NCI-H1417 (cell line): ENCODE measurements at places on chromosomes 6 and 20.

- no peak for DNase-seq
Measured at GRCh38 chr6:36600564-36601146, 6.5 kb downstream of the SRSF3 start.

GRCh38 chr6:83884523-83884922 is 25.0 kb downstream of the CYB5R4 start:
- DNase-seq: peak; percentile 3

- DNase-seq: no peak
Measured at GRCh38 chr20:17871181-17871580, 97.4 kb downstream of the SNX5 start.

DNA sequence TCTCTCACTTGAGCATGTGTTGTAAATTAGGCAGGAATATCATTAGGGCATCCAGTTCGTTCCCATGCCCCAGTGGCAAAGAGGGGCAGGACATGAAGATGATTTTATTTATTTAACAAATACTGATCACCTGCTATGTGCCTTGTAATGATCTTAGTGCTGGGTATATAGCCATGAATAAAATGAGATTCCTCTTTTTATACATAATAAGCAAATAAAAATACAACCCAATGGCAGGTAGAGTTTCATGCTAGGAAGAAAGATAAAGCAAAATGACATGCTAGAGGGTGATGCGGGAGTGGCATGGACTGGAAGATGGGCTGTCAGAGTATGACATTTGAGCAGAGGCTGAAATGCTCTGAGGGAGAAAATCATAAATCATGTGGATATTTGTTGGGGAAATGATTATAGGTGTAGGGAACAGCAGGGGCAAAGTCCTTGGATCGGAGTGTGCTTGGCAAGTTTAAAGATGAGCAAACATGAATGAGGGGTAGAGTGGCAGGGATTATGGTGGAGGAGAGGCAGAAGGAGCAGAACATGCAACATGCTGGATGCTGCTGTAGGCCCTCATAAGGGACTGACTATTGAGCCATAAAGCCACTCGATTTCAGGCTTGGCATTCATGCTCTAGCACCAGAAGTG is 342.1 kb downstream of the PLCB1 start:
- peak; percentile 24 for DNase-seq

GRCh38 chr20:12372557-12372956 is 454.9 kb downstream of the BTBD3 start:
- DNase-seq: peak; percentile 85

- no peak for DNase-seq
Measured at GRCh38 chr6:21149470-21149869, 444.1 kb upstream of the SOX4 start.

GRCh38 chr6:73145690-73146089 is 79.6 kb downstream of the KHDC1L start:
- DNase-seq: no peak

DNA sequence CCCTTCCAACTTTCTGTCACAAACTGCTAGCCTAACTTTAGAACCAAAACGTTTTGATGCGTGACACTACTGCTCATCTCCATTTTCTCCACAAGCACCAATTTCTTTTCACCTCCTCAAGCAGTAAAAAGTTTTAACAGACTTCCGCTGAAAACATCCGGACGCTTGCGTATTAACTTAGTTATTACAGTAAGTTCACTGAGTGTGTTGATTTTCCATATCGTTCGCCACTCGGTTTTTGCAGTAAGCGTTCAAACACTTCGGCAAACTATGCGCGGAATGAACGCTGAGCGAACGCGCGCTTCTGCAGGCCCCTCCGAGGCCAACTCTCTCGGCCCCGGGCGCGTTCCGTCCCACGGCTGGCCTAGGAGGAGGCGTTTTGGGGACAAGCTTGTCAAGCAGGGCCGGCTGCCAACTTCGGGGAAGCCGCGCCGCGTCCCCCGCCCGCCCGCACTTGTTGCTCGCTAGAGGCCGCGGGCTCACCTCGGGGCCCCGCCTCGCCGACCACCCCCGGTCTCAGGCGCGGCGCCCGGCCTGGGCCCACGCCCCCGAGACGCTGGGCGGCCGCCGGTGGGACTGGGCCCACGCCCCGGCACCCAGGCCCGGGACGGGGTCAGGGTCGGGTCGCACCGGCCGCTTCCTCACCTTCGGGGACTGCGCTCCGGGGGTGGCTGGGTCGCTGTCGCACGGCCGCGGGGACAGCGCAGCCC is 945 bp downstream of the PHF10 start:
- peak; percentile 73 for DNase-seq
